Kidney glomerular epithelial cell (primary cell): ENCODE measurements at places on chromosomes 5 and 9.

GRCh38 chr5:751496-751895, 33.0 kb downstream of the ZDHHC11B start:
- DNase-seq = no peak

DNA sequence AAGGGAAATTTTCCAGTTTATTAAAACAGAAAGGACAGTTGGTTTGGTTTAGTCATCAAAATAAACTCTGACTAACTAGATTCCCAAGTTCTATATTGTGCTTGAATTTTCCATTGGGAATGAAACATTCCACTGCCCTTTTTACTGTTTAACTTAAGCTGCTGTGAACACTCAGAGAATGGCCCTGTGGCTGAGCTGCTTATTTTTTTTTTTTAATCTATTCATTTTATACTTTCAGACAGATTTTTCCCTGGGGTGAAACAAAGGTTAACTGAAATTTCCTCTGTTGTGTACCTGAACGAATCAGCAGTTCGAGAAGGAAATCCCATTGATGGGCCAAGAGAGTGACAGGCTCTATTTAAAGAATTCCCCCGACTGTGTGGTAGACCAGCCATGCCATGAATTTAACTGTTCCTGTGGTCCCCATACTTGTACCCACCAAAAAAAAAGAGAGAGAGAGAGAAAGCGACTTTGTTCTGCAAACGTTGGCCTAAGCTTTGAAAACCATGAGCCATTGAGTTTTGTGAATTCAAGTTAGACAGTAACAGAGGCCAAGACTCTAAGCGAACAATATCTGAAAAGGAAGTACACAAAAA, 138.7 kb upstream of the GRHPR start:
- DNase-seq = peak; percentile 53

DNA sequence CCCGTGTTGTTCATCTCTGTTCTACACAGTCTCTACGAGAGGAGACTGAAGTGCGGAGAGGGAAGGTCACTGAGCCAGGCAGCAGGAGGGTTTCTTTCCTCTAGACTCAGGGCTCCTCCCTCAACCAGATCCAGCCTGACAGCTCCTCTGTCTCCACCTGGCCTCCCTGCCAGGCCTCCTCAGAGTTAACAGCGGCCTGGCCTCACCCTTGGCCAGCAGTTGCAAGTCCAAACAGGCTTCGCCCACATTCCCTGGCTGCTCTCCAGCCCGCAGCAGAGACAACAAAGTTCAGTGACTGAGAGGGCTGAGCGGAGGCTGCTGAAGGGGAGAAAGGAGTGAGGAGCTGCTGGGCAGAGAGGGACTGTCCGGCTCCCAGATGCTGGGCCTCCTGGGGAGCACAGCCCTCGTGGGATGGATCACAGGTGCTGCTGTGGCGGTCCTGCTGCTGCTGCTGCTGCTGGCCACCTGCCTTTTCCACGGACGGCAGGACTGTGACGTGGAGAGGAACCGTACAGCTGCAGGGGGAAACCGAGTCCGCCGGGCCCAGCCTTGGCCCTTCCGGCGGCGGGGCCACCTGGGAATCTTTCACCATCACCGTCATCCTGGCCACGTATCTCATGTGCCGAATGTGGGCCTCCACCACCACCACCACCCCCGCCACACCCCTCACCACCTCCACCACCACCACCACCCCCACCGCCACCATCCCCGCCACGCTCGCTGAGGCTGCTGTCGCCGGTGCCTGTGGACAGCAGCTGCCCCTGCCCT, at the start of gene HRCT1:
TSS of gene HRCT1 (plus strand) at position 291 of the 768 bp plus-strand sequence. CDS start at position 377, 86 bp downstream.
- DNase-seq = peak; percentile 94

- DNase-seq = no peak
Observed at GRCh38 chr9:16873126-16873802, 2.8 kb upstream of the BNC2 start.

- DNase-seq = no peak
Observed at GRCh38 chr5:9316733-9317132, 229.1 kb downstream of the SEMA5A start.

GRCh38 chr5:138824516-138824915, 50.6 kb downstream of the LRRTM2 start:
- no peak for DNase-seq

GRCh38 chr9:12195456-12195855, 497.7 kb upstream of the TYRP1 start:
- no peak for DNase-seq

DNA sequence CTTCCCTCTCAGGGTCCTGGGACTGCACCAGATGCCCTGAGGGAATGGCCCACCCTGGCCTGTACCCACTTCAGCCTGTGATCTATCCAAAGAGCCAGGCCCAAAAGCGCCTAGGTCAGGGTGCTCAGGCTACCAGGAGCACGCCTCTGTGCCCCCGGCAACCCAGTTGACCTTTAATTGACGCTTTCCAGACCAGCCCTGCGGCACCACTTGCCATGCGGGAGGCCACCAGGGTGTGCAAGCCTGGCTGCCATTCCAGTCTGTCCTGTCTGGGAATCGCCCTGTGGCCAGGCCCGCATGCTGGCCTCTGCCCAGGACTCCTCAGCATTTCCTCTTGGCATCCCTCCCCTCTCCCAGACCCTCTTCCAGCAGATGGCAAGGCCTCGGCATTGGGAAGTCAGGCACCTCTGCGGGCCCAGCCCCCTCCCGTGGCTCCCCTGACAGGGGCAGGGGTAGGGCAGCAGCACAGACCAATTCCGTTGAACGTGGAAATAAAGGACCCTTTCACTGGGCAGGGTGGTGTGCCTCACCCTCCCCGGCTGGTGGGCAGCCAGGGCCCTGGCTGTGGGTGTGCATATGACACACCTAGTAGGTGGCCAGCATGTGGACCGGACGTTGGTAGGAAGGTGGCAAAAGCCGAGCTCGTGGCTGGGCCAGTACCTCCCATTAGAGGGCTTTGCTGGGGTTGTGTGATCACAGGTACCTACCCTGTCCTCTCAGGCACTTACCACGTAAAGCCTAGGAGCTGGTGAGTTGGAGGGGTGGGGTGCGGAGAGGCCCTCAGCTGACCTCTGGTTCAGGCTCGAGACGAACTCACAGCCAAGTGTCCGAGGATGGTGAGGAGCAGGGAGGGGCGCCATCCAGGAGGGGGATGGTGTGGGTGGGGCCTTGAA, 3.5 kb upstream of the AIF1L start:
- no peak for DNase-seq

- DNase-seq = no peak
Observed at GRCh38 chr9:107674721-107675277, 185.2 kb upstream of the KLF4 start.

DNA sequence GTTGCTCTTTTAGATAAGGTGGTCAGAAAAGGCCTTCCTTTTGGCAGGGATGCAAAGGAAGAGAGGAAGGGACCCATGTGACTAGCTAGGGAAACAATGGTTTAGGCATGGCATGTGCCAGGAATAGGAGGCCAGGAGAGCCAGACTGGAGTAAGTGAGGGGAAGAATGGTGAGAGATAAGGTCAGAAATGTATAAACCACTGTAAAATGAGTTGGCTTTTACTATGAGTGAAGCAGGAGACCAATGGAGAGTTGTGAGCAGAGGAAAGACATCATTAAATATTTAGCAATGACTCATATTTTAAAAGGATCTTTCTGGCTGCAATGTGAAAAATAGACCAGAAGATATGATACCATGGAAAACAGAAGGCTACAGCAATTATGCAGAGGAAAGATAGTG, 50.9 kb downstream of the AP3B1 start:
- peak; percentile 1 for DNase-seq

GRCh38 chr9:99231711-99232110, 9.6 kb downstream of the SEC61B start:
- no peak for DNase-seq

DNA sequence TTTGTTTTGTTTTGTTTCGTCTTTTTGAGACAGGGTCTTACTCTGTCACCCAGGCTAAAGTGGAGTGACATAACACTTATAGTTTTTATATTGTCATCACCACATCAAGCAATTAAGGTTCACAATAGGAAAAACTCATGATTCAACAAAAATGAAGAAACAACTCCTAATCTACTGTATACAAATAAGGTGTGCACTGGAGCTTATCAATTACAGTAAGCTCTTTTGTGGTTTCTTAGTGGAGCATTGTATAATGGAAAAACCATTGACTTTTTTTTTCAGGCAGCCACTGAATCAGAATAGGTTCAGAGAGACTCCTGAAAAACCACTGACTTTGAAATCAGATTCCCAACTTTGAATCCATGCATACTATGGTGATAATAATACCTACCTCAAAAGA, 10.8 kb upstream of the PLIN2 start:
- DNase-seq = peak; percentile 37

GRCh38 chr5:75993183-75993582, 90.0 kb upstream of the SV2C start:
- DNase-seq = no peak

DNA sequence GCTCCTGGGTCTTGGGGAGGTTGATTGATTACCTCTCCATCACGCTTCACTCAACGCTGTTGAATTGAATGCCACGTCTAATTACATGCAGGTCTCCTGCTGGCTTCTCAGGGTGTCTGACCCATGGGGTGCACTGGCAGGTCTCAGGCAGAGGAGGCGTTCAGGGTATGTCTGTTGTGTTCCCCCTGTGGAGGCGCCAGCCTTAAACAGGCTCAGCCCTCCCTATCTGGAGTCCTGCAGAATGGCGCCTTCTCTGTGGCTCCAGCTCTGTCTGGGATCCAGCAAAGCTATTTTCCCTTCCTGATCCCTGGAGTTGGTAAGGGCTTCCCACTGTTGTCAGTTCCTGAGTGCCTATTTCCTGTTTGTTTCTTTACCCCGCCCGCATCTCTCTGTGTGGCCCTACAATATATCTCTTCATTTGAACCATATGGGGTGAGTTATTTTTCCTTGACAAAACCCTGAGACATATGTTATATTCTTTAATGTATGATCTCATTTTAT, 150.0 kb downstream of the NTRK2 start:
- no peak for DNase-seq

DNA sequence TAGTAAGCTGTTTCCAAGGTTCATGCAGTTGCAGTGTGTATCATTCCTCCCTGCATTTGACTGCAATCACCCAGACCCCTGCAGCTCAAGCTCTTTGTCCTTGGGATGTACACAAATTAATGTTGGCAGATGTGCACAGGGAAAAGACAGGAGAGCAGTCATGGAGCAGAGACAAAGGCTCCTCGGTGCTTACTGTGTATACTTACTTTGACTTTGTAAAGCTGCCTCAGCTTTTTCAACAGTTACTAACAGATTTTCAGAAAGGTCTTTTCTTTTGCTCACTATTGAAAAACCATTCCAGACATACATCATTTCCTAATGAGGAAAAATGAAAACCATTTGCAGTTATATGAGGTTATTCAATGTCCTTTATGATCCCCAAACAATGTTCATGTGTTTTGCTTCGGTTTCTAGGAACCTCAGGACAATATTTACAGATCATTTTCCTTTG, 124.9 kb downstream of the TTC39B start:
- DNase-seq = no peak

GRCh38 chr5:23389291-23390101, 117.9 kb upstream of the PRDM9 start:
- DNase-seq = no peak

DNA sequence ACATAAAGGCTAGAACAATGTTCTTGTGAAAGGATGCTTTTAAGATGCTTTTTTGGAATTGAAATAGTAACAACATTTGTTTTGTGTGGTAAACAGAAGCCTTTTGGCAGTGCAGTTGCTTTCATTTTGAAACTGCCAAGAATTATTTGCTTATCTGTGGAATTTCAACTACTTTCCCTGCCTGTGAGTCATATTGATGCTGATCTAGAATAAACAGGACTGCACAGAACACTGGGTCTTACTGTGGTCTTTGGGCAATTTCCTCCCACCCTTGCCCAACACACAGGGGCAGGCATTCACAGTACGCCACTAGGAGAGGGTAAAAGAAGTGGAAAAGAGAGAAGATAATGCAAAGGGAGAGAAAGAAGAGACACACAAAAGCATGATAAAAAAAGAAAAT, 483.7 kb downstream of the ELAVL2 start:
- DNase-seq = no peak

DNA sequence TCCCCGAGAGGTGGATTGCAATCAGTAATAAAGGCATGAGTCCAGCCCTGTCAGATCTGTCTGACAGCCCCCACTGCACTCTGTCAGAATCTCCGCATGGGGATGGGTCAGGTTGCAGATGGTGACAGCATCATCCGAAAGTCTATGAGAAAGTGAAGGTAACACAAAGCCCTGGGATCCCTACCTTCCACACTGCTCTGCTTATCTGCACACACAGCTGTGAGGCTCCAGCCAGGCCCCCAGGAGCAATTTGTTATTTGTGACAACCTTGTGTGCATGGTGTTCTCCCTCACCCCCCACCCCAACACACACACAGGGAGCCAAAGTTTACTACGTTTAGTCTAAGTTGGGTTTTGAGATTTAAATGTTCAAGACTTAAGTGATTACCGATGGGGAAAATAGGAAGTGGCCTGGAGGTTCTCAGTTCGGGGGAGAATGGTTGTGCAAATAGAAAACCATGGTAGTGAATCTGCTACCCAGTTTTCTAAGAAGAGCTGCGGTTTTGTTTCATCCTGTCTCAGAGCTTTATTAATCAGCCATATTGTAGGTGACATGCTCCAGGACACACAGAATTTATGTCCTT, 92.7 kb downstream of the SV2C start:
- no peak for DNase-seq

- DNase-seq = peak; percentile 66
Observed at GRCh38 chr5:32489791-32490562, 45.4 kb upstream of the ZFR start.

- DNase-seq = peak; percentile 19
Observed at GRCh38 chr5:5979377-5979760, 399.0 kb downstream of the MED10 start.

DNA sequence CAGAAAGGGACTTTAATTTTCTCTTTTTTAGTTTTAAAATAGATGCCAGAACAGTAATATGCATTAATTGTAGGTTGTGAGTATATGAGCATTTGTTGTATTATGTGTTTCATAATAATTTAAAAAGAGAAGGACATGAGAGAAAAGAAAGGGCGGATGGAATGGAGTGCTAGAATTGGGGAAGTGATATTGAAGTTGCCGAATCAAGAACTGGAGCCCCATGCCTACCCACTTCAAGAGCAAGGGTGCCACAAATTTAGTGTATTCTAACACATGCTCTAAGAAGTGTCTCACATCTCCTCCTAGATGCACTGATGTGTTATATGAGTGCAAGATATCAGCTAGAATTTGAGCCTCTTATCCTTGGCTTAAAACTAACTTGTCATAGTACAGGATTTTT, 43.6 kb upstream of the FYB1 start:
- DNase-seq = no peak

GRCh38 chr5:106113922-106114321, 1556.8 kb downstream of the EFNA5 start:
- DNase-seq = no peak

DNA sequence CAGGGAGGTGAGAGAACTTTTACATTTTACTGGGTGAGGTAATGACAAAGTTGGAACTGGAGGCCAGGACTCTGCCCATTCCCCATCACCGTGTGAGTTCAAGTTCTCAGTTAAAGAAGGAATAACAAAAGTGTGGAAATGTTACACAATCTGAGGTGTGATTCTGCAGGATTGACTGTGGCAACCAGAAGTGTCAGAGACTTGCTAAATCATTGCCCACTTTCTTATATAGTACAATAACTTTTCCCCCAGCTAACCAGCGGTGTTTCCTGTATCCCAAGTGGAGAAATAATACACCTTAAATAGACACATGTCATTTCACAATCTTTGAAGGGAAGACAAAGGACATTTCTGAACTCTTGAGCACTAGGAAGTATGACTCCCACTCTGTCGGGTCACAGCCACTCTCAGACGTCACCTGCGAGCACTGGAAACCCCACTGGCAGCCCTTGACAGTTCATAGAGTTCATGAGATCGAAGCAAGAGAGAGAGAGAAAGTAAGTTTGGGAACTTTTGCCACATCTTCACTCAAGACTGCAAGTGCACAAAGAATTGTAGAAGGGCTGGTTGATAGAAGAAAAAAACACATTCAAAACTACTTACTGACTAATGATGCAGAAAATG, 28.4 kb downstream of the PAX5 start:
- no peak for DNase-seq

- peak; percentile 8 for DNase-seq
Observed at GRCh38 chr5:112245656-112246055, 173.4 kb downstream of the EPB41L4A start.
